Occipital lobe (tissue), 3 donors: ENCODE measurements at places on chromosomes 5 and 9. TPM values are rescaled to one million over a fixed set of nuclear protein-coding genes. Genes with fewer than 3 reads are reported as not detected.
A peak's percentile ranks its signal among the peaks of the same experiment; 100 is the strongest.

GRCh38 chr5:175773534-175774070 lies 97.8 kb upstream of the CPLX2 start:
- DNase-seq: no peak

GRCh38 chr9:93036887-93037475 lies 21.5 kb upstream of the SUSD3 start:
- no peak for DNase-seq

- peak; percentile 42 for DNase-seq
These were observed 5.9 kb upstream of the CFAP90 start for GRCh38 chr5:7856855-7857254.

FAM169A gene
- total RNA-seq: 90.6 TPM

INSL4 gene
- not detected for total RNA-seq

DNA sequence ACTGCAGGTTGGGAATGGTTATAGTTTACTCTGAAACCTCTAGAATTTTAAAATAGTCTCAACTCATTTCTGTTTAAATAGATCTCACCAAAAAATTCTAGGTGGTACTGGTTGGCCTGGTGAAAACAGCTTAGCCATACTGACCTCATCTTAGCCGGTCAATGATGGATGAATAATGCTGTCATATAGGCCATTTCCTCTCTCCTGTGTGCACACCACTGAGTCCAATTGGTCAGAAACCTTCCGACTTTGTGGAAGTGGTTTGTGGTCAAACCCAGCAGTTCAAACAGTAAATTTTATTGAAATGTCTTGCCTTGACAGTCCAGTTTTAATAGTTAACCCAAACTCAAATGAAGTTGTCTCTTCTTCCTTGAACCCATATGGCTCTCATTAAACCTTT lies 98.6 kb downstream of the GIN1 start:
- DNase-seq: no peak

DNA sequence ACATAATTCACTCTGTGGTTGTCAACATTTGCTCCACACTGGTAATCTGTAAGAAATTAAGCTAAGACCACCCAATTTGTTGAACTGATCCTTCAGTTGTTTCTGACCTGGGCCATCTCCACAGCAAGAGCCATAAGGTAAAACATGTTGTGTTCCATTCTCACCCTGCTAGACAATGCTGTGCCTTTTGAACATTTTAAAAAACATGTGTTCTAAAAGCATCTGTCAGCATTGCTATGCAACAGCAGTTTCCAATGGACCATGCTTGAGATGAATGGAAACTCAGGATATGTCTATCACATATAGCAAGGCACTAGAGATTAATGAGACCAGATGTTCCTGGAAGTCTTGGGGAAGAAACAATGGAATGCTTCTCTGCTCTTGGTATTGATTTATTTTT lies 455.1 kb upstream of the RGMB start:
- no peak for DNase-seq

DNA sequence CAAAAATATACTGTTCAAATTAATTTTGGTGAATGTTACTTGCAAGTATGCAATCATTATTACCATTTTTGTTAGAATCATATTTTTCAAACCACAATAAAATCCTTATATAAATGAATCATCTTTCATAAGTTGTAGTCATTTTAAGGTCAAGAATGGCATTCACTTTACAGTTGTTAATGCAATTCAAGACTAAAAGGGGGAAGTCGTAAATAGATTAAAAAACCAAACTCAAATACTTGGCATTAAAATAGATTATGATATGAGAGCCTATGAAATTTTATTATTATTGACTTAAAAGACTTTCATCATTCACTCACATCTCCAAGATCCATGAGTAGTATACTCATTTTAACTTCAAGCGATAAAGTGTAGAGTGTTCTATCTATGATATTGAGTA lies 11.6 kb downstream of the CDH9 start:
- DNase-seq: no peak

GRCh38 chr5:176545737-176546509 lies 3.2 kb upstream of the CDHR2 start:
- DNase-seq: no peak

DNA sequence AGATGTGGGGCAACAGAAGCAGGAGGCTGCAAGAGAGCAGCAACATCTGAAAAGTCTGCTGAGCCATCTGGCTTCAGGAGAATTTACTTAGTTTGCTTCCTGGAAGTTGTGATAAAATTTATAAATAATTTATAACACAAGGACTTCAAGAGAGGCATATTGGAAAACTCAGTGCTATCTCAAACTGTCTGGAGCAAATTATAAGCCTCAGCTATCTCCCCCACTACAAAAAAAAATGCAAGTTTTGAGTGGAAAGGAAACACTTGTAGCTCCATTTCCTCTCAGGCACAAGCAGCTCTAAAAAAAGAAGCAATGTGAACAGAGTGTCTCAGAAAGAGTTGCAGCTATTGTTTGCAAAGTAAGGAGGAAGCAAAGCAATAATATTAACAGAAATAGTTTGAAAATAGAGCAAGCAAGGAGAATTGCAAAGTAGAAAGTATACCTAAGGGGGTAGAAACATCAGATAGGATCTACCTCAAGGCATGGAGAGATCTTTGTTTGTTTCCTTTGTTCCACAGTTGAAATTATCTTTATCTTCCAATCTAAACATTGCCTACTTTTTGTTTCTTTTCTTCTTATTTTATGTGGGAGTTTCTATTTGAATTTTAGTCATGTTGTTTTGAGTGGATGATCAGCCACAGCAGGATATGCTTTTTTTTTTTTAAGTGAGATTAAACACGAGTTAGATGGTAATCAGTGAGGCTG lies 55.9 kb upstream of the IL6ST start:
- DNase-seq: no peak

GABRA6 gene
- total RNA-seq: 0.31 TPM

GRCh38 chr9:89882930-89883361 lies 278.1 kb downstream of the GADD45G start:
- DNase-seq: no peak
